ENCODE measurements at places on chromosomes 2 and 18.

- DNase-seq: no peak
Observed at GRCh38 chr2:61262699-61263098, 100.7 kb downstream of the C2orf74 start.

DNA sequence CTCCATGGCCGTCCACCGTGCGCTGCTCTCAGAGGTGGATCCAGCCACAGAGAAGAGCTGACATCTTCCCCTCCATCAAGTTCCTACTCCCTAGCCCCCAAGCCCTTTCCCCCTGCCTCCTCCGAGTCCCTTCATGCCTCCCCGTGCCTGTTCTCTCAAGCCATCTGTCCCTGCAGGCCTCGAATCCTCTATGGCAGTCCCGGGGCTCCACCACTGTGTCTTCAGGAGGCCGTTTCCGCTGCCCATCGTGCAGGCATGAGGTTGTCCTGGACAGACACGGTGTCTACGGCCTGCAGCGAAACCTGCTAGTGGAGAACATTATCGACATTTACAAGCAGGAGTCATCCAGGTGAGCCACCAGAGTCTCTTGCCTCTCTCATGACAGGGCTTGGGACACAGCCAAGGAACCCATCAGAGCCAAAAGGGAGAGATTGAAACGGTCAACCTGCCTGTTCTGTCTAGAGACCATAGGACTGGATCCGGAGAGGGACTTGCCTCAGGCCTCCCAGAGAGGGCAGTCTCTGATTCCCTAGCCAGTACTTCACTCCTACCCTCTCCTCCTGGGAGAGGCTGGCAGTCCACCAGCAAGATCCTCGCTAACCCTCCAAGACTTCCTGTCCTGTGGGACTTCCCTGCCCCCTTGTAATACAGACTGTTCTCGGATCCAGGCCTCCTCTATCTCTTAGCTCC lies 9.7 kb downstream of the UCN start:
- DNase-seq: no peak

DNA sequence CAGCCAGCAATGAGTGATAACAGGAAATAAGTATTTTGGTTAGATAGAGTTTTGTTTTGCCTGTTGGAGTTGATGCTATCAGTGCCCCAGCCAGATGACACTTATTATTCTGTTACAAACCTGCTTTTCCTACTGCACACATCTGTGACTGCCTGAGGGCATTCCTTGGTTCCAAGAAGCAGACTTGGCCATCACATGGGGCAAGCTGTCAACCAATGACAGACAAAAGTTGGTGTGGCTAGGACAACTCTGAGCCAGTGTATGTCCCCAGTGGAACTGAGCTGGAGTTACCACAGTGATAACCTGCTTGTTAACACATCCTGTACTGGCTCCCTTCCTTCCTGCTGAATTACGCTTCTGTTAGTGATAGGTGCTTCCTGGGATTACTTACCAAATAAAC lies 54.5 kb downstream of the FAM171B start:
- no peak for DNase-seq

DNA sequence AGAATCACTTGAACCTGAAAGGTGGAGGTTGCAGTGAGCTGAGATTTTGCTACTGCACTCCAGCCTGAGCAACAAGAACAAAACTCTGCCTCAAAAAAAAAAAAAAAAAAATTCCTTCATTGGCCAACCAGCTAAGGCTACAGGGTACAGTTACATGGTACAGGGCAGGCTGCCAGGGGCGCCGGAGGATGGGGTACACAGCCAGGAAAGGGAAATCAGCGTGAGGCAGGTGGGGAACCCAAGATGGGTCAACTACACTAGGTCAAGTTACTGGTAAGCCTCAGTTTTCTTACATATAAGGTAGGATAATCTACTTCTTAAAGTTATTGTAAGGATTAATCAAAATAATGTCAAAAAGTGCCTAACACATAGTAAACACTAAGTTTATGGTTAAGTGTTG lies 142.6 kb upstream of the MSH6 start:
- DNase-seq: no peak
